ENCODE measurements at places on chromosomes 2 and 18.

GRCh38 chr2:39534095-39534711, 97.1 kb upstream of the MAP4K3 start:
- DNase-seq: no peak

GRCh38 chr2:12057436-12058166, 311.2 kb downstream of the LPIN1 start:
- peak; percentile 19 for DNase-seq

DNA sequence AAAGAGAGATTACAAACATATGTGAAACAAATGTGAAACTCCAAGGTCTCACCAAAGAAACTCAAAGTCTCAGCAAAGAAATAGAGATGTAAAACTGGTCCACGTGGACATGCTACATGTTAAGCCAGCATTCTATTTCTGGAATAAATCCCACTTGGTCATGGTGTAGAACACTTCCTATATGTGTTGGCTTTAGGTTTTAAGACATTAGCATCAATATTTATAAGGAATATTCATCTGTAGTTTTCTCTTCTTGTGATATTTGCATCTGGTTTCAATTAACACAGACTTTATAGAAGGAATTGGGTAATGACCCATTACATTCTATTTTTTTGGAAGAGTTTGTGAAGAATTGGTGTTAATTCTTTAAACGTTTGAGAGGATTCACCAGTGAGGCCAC, 133.1 kb downstream of the COPS8 start:
- no peak for DNase-seq

- DNase-seq: no peak
These were observed 243.0 kb downstream of the DYSF start for GRCh38 chr2:71696381-71696780.

DNA sequence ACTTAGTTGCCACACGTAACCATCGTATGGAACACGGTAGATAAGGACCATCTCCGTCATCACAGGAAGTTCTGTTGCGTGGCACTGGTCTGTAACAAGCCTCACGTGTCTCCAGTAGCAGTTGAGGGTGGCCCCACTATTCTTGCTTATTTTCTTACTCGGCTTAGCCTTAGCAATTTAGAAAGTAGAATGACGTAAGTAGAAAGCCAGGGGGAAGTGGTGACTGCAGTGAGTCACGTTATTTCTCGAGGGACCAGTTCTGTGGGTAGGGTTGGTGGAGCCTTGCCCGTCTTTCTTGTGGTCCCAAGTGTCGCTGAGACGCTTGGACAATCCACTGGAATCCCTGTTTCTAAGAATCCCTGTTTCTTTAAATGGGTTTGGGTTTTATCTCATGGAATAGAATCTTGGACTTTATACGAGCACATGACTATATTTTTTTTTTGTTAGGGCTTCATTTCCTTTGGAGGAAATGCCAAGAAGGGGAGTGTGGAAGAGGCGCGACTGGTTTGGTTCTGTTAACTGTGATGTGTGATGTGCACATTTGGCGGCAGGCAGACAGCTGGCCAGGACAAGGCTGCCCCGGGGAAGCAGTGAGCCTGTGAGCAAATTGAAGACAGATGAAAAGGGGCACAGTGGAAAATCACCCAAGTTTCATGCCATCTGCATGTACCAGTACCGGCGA, 96.2 kb downstream of the CABLES1 start:
- DNase-seq: peak; percentile 60

- no peak for DNase-seq
These were observed 172.2 kb upstream of the SETBP1 start for GRCh38 chr18:44508474-44508873.

GRCh38 chr2:190607657-190608357, 41.1 kb upstream of the NAB1 start:
- DNase-seq: no peak

DNA sequence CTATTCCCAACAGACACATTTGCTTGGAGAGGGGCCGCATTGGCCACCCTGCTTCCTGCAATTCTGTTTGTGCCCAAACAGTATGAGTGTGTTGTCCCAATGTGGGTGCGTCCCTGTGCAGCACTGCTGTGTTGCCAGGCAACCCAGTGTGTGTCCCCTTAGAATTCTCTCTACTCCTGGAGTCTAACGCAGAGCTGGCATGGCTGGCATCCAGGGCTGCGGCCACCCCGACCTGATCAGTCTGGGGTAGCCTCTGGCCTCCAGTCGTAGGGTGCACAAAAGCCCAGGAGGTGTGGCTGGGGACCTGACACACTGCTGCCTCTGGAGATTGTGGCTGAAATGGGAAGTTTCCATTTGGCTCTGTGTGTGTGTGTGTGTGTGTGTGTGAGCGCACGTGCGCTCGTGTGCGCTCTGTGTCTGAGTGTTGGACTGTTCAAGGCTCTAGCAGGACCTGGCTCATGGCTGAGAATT, 48.0 kb downstream of the TEX44 start:
- no peak for DNase-seq

- no peak for DNase-seq
These were observed 56.6 kb downstream of the UBE2E3 start for GRCh38 chr2:181036848-181037603.

DNA sequence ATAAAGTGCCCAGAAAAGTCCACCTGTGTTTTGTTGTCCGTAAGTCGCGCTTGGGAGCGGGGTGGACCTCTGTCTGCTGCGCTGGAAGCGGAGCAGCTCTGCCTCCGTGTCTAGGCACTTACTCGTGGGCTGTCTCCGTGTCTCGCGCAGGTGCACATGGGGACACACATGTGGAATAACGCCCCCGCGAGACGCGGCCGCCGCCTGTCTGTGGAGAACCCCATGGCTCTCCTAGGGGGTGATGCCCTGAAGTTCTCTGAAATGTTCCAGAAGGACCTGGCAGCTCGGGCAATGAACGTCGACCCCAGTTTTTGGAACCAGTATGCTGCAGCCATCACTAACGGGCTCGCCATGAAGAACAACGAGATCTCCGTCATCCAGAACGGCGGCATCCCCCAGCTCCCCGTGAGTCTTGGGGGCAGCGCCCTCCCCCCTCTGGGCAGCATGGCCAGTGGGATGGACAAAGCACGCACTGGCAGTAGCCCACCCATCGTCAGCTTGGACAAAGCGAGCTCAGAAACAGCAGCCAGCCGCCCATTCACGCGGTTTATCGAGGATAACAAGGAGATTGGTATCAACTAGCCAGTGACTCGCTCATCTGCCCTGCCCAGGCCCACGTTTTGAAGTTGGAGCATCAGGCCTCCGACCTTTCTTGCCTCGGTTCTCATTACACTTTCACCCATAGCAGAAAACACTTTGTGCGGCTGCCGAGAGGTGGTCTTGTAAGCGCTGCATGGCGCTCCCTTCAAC, 17.3 kb downstream of the SALL3 start:
- DNase-seq: no peak

GRCh38 chr2:181058378-181059269, 78.2 kb downstream of the UBE2E3 start:
- DNase-seq: peak; percentile 57

- no peak for DNase-seq
These were observed 4.6 kb downstream of the PPP1R7 start for GRCh38 chr2:241154915-241155314.

DNA sequence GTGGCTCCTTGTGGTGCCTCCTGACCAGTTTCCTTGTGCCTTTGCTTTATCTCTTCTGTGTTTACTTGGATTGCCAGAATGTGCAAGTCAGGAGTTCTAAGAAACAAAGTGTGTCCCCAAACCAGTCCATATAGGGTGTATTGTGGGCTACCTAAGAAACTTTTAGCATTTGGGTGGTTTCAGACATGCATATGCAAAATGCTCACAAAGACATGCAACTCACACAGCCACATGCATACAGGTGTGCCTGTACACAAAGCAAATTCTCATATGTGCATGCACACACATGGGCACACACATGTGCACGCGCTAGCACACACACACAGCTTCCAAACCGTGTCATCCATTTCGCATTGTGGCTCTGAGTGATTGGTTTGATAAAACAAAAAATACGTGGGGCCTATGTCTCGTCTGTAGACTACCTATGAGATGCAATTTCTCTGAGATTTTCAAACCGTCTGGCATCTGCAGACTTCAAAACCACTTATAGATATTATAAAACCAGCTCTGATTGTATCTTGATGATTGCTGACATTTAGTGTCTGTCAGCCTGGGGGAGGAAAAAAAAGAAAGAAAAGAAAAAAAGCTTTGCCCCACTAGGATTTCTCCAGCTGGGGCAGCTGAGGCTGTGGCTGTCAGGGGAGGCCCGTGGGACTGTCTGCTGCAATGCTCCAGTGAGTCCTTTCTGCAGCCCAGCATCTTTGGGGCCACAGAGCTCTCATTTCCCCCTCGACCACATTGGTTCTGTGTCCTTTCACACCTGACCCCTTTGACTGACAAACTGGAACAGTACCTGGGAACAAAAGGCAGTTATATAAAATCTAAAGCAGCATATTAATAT, 556.1 kb downstream of the CMPK2 start:
- no peak for DNase-seq

- no peak for DNase-seq
These were observed 37.7 kb upstream of the KLF11 start for GRCh38 chr2:10005461-10006235.

DNA sequence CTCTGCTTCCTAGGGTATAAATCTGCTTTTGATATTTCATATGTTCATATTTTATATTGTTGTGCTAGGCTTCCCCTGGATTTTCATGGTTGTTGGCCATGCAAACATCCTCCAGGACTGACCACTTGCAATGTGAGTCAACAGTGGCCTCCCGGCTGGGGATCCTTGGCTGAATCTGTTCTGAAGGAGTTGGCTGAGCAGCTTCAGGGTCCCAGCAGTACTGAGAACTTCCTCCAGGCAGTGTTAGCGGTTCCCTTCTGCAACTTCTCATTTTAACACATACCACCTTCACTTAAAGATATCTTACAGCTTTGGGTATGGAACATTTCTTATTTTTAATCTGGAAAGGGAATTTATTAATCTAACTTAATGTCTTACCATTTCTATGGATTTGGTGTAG, 122.1 kb downstream of the DTNB start:
- no peak for DNase-seq

DNA sequence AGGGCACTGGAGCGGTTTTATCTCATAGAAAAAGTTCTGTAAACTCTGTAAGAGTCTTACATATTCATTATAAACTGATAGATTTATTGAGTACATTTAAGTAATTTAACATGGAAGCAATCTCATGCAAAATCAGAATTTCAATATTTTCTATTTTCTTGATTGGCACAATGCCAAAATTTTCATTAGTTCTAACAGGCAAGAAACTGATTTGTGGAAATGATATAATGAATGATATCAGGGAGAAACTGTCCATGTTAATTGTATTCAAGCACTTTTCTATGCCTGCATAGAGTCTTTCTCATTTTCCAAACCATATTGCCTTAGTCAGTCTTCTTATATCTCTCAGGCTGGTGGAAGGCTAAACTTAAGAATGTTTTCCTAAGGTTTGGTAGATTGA, 23.0 kb upstream of the SPAG16 start:
- DNase-seq: no peak

DNA sequence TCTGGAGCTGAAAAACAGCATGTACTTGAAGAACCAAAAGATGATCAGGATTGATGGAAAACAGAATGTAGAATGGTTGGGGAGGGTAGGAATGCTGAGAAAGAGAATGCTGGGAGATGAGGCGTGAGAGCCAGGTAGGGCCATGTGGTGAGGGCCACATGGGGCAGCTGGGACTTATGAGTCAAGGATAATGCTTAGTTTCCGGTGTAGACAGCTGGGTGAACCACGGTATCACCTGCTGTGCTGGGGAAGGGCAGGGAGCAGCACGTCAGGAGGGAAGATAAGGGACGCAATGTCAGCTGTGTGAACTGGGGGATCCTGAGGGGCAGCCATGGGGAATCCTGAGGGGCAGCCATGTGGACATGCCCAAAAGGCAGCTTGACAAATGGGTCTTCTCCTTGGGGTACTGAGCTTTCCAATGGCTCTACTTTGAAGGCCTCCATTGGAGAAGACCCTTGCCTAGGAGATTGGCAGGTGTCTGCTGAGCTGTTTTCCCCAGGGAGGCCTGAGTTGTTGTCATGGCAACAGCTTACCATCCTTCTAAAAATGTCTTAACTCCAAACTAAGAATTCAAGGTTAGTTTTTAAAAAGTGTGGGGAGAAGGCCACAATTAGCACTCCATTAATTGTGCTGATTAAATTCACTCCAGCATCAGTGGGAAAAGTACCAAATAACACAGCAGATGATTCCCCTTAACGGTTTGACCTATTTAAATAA, 51.1 kb downstream of the MTHFD2 start:
- DNase-seq: no peak

GRCh38 chr2:226355600-226355999, 444.0 kb downstream of the IRS1 start:
- no peak for DNase-seq

DNA sequence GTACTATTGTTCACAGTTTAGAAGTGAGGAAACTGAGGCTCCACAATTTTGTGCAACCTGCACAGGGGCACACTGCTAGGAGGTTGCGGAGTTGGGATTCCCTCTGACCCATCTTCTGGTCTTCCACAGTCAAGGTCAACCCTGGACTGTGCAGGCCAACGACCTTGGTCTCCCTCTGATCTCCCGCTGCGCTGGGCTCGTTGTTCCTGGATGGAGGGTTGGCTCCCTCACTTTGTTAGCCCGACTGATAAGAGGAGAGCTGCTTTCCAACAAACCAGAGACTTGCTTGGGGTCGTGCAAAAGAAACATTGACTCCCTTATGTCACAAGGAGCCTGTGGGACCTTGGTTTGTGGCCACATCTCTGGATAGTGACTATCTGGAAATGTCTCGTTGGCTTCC, 187.6 kb downstream of the MYCN start:
- no peak for DNase-seq

DNA sequence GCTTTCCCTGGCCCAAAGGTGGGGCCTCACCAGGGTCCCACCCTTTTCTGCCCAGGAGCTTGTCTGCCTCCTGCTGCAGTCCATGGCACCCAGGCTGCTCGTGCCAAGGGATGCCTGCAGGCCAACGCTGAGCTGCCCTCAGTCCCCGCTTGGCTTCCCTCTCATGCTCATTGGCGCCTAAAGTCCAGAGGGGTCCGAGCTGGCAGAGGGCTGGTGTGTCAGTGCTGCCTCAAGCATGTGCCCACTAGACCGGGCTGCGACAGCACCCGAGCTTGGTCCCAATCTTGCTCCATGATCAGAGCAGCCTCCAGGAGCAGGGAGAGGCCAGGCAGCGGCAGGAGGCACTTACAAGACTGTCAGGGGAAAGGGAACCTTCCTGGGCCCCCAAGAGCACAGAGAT, 287.0 kb downstream of the ICOS start:
- no peak for DNase-seq

DNA sequence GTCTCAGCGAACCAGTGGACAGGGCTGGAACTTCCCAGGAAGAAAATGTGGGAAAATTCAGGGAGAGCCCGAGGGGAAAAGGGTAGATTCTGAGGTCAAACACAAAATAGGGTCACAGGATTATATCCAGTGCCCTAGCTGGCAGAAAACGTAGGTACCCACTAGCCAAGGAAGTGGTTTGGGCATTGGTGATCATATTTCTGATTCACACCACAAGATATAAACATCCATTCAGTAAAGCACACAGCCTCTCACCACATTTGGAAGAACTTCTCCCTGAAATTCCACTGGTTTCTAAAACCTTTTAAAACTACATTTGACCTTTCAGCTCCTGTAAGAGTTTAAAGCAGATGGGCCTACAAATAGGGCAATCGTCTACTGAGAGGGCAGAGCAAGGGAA, 186.9 kb downstream of the TTC32 start:
- no peak for DNase-seq

GRCh38 chr2:48993576-48993975, 160.7 kb downstream of the FSHR start:
- DNase-seq: no peak
